Fibroblast of skin of scalp (primary cell): ENCODE measurements at places on chromosomes 4 and X.

GRCh38 chrX:31260351-31260750 is 188.5 kb upstream of the FTHL17 start:
- no peak for DNase-seq

DNA sequence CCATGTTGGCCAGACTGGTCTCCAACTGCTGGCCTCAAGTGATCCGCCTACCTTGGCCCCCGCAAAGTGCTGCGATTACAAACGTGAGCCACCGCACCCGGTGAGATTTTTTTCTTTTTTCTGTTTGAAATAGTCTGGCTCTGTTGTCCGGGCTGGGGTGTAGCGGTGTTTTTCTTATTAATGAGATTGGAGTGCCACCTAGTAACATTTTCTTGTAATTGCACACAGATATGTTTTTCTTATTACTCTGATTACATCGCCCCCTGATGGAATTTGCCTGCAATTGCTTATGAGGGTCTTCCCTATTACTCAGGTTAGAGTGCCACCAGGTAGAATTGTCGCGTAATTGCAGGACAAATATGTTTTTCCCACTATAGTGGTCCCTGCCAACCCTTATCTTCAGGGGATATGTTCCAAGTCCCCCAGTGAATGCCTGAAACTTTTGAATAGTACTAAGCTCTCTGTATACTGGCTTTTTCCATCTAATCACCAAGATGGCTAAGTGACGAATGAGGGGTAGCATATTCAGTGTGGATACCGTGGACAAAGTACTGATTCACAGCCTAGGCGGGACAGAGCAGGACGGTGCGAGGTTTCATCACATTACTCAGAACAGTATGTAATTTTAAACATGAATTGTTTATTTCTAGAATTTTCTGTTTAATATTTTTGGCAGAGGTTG is 8.6 kb upstream of the PDHA1 start:
- no peak for DNase-seq

DNA sequence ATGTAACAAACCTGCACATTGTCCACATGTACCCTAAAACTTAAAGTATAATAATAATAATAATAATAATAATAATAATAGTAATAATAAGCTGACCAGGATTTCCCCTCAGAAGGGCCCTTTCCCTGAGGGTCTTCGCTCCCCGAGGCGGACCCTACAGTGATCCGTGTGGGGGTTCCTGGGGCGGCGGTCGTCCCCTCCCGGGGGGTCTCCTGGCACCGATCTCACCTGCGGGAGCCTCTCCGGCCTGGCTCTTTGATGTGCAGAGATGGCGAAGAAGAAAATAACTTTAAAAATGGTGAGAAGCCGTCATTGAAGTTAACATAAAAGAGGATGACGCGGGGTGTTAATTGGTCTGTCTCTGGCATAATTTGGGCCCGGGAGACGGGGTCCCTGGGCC is 48.2 kb upstream of the PPP2R3B start:
- no peak for DNase-seq

DNA sequence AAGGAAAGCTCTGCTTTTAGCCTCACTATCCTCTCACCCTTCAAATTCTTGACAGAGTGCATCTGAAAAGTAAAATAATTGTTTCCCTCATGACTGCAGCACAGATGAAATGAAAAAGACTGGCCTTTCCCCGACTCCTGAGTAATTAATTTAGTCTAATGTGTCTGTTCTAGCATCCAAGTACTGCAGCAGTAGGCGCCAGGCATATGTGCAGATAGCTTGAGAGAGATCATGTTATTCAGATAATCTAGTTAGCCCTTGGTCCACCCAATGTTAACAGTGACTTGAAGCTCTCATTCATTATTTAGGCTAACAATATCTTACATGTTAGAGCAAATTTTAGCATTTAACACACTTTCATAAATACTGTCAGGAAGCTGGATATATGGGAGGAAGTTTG is 54.0 kb downstream of the MAP9 start:
- no peak for DNase-seq

DNA sequence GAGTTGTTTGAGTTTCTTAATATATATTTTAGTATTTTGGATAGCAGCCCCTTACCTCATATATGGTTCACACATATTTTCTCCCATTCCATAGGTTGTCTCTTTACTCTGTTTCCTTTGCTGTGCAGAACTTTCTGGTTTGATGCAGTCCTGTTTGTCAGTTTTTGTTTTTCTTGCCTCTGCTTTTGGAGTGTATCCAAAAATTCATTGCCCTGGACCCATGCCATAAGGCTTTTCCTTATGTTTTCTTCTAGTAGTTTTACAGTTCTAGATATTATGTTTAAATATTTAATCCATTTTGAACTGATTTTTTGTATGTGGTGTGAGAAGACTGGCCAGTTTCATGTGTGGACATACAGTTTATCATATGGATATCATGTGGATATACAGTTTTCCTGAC is 58.5 kb upstream of the NUDT6 start:
- no peak for DNase-seq

DNA sequence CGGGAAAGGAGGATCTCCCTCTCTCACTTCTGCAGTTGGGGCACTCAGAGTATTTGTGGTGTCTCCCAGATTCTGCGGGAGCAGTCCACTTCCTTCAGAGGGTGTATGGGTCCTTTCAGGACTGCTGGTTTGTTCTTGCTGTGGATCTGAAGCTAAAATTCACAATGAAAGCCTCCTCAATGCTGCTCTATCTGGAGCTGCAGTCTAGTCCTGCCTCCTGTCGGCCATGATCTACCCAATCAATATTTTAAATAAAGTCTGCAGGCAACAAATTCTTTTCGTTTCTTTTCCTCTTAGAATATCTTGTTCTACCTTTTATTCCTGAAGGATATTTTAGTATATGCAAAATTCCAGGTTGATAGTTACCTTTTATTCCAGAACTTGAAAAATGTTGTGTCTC is 226.1 kb upstream of the AR start:
- DNase-seq, result no peak

- DNase-seq, result no peak
Measured at GRCh38 chr4:83272900-83273299, 11.7 kb downstream of the COQ2 start.

DNA sequence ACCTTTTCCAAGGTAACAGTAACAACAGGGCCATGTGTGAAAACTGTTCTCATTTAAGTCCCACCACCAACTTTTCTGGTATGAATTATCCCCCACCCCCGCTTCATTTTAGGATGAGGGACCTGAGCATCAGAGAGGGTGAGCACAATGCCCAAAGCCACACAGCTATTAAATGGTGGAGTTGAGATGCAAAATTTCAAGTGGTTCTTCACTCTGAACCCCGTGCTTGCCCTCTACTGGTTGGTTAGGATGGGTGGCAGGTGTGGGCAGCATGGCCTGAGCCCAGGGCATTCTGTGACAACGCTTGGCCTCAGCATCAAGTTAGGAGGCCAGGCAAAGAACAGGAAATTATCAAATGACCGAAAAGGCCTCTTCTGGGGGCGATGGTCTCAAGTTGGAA is 33.5 kb downstream of the MED28 start:
- no peak for DNase-seq

DNA sequence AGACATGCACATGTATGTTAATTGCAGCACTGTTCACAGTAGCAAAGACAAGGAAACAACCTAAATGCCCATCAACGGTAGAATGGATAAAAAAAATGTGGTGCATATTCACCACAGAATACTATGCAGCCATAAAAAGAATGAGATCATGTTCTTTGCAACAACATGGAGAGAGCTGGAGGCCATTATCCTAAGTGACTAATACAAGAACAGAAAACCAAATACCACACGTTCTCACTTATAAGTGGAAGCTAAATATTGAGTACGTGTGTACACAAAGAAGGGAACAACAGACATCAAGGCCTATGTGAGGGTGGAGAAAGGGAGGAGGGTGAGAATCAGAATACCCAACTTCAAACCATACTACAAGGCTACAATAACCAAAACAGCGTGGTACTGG is 17.4 kb upstream of the LNX1 start:
- DNase-seq, result no peak

DNA sequence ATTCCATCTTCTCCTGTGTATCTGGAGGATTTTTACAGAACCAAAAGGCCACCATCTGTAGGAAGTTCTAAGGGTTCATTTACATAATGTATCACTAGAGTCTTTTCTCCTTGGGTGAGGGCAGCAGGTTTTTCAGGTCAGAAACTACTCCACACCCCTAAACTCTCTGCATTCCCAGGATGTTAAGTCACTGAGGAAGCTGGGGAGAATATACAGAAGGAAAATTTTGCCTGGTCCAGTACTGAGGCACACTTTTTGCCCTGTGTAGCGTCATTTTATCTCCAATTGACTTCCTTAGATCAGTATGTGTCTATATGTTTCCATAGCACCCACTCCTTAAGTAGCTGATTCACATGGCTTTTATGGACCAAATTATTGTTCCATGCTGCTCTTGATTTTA is 17.0 kb downstream of the XKRX start:
- no peak for DNase-seq

- no peak for DNase-seq
Measured at GRCh38 chr4:40283968-40284367, 51.2 kb upstream of the CHRNA9 start.

DNA sequence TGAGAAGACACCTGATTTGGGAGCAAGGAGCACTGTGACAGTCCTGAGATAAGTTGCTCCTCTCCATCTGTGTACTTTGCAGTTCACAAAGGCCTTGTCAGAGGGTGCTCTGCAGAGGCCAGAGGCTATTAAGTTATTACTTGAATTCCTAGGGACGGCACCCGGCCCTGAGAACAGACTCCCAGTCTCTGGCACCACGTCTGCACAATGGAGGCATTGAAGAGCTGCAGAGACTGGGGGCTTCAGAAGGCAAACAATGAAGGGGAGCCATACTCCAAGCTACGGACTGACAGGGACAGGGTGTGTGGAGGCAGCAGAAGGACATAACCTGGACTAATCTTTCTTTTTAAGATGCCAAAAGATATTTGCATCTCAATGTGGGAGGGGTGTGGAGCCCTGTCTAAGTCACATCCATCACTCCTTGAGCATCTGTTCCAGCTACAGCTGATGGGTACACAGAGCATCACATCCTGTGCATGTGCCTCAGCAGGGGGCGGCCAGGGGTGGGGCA is 11.5 kb downstream of the RASGEF1B start:
- no peak for DNase-seq

DNA sequence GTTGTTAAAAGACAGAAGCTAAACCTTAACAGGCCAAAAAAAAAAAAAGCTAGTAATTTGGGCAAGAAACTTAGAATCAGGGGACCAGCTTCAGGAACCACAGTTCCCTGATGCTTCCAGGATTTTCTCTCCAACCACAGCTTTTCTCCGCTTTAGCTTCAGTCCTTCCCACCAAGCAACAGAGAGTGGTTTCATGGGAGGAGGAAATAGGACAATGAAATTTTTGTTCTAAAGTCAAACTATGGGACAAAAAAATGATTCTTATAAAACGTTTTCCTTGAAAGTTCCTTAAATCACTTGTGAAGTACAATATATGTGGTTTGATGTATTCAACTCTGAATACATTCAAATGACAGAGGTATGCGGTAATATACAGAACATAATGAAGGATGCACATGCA is 71.0 kb upstream of the DHX15 start:
- no peak for DNase-seq

GRCh38 chr4:118833192-118833820 is 2.6 kb downstream of the SEC24D start:
- no peak for DNase-seq

DNA sequence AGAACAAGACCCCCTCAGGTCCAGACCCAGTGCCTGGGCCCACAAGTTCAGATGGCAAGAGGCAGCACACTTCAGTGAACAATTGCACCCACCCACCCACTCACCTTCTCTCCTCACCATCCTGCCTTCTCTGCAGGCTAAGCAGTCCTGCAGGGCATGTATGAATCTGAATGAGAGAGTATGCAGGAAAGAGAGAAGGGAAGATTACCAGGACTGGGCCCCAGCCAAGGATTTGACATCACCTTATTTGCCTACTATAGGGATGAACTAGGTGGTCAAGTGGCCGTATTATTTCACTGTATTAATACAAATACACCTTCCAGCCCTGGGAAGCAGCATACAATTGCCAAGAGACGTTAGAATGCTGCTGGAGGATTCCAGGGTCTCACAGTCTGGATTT is 2.1 kb upstream of the ZNF141 start:
- no peak for DNase-seq

DNA sequence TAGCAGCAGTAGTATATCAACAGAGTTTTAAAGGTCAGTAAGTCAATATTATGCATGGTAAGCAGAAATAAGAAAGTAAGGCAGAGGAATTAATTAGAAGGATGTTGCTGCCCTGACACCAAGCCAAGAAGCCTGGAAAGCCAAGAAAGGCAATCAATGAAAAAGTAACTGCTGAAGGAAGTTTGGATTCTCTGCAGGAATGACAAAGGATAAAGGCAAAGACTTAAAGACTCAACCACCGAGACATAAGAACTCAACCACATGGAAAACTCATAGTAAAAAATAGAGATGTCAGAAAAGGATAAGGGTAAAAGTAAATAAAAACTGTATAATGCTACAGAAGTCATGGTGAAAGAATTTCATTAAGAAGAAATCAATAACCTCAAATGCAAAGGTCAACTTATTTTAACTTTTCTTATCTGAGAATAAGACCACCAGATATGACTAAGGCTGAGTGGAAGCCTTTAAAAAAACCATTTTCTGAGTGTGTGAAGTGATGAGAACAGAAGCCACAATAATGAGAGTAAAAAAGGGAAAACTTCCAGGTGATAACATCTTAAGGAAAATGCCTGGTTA is 55.2 kb downstream of the NEK1 start:
- DNase-seq, result no peak

DNA sequence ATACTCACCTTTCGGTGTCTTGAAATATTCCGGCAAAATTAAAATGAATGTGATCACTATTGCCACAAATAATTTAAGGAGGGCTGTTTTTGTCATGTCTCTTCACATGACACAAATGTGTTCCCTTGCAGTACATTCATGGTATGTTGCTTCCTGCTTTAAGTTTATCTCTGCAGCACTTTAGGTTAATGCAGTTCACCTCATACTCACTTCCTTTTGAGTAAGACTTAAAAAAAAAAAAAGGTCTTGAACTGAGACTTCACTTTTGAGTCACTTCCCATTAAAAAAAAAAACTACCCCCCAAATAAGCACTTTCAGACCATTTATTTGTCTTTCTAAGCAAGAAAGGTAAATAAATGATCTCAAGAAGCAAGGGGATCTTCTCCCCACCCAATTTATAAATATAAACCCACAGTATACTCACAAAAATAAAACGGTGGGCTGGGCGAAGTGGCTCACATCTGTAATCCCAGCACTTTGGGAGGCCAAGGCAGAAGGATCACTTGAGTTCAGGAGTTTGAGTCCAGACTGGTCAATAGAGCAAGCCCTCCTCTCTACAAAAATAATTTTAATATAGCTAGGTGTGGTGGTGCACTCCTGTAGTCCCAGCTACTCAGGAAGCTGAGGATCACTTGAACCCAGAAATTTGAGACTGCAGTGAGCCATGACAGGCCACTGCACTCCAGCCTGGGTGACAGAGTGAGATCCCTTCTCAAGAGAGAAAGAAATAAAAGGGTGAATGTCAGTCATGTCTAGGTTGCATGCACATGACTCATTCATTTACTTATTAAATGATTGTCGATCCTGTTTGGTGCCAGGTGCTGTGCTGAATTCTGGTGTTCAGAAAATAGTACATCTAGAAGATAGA is at the start of gene TMEM156:
TSS of gene TMEM156 (minus strand) at position 192 of the 868 bp plus-strand sequence. CDS start at position 96, 96 bp downstream.
- peak; percentile 22 for DNase-seq
